ENCODE measurements at places on chromosomes 16 and 17.

- DNase-seq: no peak
Observed at GRCh38 chr16:73339821-73340220, 291.9 kb upstream of the ZFHX3 start.

GRCh38 chr16:54116124-54116655, 170.4 kb downstream of the IRX3 start:
- DNase-seq: no peak

- peak; percentile 44 for DNase-seq
Observed at GRCh38 chr17:36937001-36937958, at the start of gene LHX1. TSS of gene LHX1 (plus strand) at chr17:36937475. CDS start at chr17:36938198, 723 bp downstream.

GRCh38 chr16:1137604-1138003, 15.3 kb upstream of the CACNA1H start:
- DNase-seq: no peak

GRCh38 chr16:19822533-19822932, 62.1 kb downstream of the GPRC5B start:
- no peak for DNase-seq
